Purkinje cell (primary cell): ENCODE measurements at places on chromosomes 13 and 19. TPM values are rescaled to one million over a fixed set of nuclear protein-coding genes. Genes with fewer than 3 reads are reported as not detected.

ZNF345 gene
- polyA plus RNA-seq = 9.2 and 11.3 TPM in 2 replicates

PLPPR3 gene
- 1.2 TPM in 1 of 2 replicates, not detected in the other for polyA plus RNA-seq

ZNF253 gene
- 14.0 and 32.8 TPM in 2 replicates for polyA plus RNA-seq

LMTK3 gene
- 1.1 and 1.5 TPM in 2 replicates for polyA plus RNA-seq

ZNF93 gene
- polyA plus RNA-seq = 2.1 and 8.5 TPM in 2 replicates

IGFL1 gene
- not detected in 2 replicates for polyA plus RNA-seq

STK24 gene
- polyA plus RNA-seq = 18.7 and 19.0 TPM in 2 replicates

FPR3 gene
- not detected in 2 replicates for polyA plus RNA-seq
